Progenitor cell of endocrine pancreas (in vitro differentiated cells): ENCODE measurements at places on chromosomes 1 and 21.

GRCh38 chr21:42619166-42619565 lies 34.3 kb upstream of the PDE9A start:
- no peak for DNase-seq

DNA sequence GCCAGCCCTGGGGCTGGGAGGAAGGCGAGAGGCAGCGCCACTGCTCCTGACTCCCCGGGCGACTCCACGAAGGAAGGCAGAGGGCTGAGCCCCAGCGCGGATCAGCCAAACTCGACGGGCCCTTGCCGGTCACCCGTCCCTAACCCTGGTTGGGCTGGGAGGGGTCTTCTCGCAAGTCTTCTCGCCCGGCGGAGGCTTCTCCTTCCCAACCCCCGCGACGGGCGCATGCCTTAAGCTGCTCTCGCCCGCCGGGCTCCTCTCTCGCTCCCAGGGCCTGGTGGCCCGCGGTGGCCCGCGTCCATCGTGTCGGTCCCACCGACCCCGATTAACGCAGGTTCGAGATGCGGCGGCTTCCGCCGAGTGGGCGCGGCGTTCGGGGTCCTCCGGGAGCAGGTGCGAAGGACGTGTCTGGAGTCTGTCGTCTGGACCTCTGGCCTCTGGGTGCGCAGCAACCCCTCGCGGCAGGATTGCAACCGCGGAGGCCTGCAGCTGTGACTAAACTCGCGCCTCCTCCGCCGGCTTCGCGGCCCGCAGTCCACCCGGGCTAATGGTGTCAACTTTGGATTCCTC lies 29.0 kb upstream of the PPM1J start:
- no peak for DNase-seq

GRCh38 chr1:115062542-115063004 lies 26.7 kb downstream of the TSPAN2 start:
- no peak for DNase-seq

DNA sequence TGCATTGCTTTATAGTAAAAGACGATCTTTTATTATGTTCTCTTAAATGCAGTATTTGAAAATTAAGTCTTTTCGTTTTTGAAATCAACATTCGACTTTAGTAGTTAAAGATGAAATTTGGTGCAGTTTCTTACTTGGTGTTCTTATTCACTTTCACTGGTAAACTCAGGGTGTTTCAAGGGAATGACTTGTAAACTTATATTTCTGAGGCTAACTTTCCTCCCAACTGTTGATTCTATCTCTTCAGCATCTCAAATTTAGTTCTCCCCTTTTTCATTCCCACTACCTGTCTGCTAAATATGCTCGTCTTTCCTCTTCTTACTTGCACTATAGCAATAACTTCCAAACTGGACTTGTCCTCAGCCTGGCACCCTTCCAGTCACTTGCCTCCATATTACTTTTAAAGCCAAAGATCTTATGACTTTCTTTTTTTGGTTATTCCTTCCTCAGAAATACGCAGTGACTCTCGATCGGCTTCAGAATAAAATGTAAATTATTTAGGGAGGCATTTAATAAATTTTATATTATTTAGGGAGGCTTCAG lies 988 bp downstream of the SLC35A3 start:
- DNase-seq, result no peak

- no peak for DNase-seq
Measured at GRCh38 chr1:233675893-233676292, 62.0 kb downstream of the KCNK1 start.

DNA sequence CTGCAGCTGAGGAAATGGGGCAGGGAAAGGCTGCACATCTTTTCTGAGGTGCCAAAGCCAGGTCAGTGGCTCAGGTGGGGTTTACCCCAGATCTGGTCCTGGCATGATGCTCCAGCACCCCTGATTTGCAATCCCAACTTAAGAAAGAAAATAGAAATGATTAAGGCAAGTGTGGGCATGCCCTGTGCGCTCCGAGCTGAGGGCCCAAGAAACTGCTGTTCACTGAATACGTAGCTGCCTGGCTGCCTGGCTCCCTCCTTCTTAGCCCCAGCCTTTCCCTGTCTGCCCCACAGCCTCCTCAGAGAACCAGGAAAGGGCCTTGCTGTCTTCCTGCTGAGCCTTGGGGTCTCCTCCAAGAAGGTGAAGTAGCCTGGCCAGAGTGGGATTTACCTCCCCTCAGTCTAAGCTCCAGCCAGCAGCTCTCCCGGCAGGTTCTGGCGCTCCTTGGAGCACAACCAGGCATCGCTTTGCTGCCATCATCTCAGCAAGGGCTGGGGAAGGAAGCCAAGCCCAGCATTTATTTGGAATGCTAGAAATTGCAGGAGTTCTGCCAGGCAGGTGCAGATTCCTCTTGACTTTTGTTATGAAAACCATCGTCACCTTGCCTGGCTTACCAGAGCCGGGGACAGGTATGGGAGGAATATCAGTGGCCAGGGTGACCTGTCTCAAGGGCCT lies 51.3 kb upstream of the SELENON start:
- DNase-seq, result no peak

GRCh38 chr1:221040101-221040500 lies 160.9 kb downstream of the HLX start:
- no peak for DNase-seq
